ENCODE measurements at places on chromosomes 2 and 18.

DNA sequence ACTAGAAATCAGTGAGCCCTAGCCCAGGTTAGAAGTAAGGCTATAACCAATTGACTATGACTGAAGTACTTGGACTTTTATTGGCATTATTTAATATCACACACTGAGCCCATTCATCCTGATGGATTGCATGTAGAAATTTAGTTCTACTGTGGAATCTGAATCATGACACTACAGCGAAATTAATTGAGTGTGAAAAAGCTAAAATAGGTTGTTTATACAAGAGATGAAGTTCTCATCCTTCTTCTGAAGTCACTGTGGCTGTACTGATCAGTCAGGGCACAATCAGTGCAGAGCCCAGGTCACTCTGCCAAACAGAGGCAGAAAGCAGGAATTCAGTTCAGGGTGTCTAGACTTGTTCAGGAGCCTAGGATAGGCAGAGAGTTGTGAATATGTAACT lies 158.9 kb downstream of the BABAM2 start:
- no peak for DNase-seq

DNA sequence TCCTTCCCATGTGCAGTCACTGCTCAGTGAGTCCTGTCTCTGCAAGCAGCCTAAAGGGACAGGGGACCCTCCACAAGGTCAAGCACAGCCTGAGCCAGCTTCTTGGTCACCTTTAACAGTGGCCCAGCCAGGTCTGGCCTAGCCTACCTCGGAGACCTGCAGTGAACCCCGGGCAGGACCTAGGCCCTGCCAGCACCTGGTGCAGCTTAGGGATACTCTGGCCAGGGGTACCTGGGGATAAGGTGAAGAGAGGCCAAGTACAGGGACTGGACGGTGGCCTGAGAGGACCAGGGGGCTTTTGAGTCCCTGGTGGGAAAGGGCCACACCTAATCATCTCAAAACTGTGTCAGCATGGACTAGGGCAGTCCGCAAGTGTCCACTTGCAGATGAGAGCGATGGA lies 67.8 kb downstream of the EMX1 start:
- DNase-seq, result no peak

- DNase-seq, result no peak
Observed at GRCh38 chr2:102439065-102439695, 16.2 kb downstream of the IL18RAP start.

GRCh38 chr2:213696442-213696841 lies 412.2 kb downstream of the SPAG16 start:
- DNase-seq, result no peak

DNA sequence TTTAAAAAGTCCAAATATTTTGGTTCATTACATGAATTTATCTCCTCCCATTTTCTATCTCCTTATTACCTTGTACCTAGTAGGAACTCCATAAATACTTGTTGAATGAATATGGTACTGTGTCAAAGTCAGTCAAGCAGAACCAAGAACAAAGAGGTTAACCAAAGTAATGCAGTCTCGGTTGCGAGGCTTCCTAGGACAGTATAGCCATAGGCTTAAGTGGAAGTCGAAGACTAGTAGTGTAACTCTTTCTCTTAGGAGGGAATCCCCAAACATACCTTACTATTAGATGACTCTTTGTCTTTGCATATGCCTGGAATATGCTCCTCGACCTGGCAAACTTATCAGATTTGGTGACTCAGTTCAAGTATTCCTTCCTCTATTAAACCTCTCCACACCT lies 4.8 kb downstream of the LIPT1 start:
- no peak for DNase-seq

- no peak for DNase-seq
Observed at GRCh38 chr2:40516604-40517003, 64.7 kb upstream of the SLC8A1 start.

DNA sequence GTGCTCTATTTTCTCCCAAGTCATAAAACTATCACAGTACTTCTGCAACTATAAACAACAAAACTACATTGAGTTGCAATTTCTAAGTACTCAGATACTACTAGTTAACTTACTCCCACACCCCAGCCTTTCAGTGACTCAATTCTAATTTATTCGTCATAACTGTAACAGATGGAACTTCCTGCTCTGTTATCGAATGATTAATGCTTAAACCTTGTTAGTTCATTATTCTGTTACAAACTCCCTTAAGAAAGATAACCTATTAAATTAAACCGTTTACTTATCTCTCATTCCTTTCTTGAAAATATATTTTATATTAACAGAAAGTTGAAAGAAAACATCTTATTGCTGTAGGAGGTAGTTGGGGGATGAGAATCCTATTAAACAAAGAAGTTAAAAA lies 17.0 kb downstream of the TNFAIP6 start:
- no peak for DNase-seq

GRCh38 chr2:60735496-60736250 lies 20.4 kb upstream of the PAPOLG start:
- DNase-seq, result peak; percentile 24

DNA sequence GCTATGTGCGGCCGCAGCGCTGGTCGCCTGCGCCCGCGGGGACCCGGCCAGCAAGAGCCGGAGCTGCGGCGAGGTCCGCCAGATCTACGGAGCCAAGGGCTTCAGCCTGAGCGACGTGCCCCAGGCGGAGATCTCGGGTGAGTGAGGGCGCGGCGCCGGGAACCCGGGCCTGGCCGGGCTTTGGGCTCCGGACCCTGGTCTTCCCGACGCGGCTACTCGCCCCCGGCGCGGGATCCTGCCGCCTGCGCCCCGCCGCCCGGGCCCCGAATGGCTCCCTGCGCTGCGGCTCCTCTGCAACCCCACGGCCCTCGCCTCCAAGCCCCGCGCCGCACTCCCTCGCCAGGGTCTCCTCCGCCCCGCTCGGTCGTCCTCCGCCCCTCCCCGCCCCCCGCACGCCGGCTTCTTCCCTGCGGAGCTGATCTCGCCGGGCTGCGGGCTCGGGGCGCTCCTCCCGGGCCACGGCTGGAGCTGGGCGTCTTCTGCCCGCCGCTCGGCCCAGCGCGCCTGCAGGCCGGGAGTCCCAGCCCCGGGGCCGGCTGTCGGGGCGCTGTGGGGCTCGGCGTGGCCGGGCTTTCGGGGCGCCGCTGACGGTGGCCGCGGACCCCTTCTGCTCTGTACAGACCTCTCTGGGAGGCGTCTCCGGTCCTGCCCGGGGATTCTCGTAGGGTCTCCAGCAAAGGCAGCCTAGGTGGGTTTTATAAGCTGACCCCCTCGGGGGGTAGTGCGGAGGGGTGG lies 652 bp downstream of the GPC1 start:
- DNase-seq, result no peak

DNA sequence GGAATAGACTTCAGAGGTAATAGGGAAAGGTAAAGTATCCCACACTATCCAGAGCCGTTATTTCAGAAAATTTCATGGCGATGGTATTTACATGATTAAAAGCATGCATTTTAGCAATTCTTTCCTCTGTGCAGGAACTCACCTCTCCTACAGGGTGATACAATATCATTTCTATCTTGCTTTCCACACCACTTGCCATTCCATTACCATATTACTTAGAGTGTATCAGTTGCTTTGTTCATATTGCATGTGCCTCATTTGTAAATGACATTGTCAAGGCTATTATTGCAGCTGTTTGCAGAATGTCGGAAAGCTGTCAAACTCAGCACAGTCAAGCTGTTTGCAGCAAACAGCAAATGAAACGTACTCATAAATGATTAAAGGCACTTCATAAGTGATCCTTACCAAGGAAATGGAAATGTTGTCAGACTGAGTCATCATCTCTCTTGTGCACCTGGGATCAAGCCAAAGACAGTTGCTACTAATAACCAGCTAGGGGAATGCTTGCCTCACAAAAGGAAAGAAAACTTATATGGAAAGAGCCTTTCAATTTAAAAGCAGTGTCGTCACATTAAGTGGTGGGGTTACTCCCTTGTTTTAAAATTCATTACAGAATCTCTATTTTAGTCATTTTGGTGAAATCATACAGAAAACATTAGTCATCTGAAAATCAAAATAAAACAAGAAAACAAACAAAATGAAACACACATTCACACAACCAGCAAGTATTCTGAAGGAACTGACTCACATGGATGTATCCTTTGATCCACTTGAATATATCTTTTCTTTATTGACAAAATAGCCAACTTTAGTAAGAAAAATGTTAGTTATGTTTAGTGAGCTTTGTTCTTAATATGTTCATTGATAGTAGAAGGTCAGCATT lies 1064.1 kb upstream of the CNTNAP5 start:
- DNase-seq, result no peak

- no peak for DNase-seq
Observed at GRCh38 chr2:155830351-155830750, 502.2 kb downstream of the NR4A2 start.

DNA sequence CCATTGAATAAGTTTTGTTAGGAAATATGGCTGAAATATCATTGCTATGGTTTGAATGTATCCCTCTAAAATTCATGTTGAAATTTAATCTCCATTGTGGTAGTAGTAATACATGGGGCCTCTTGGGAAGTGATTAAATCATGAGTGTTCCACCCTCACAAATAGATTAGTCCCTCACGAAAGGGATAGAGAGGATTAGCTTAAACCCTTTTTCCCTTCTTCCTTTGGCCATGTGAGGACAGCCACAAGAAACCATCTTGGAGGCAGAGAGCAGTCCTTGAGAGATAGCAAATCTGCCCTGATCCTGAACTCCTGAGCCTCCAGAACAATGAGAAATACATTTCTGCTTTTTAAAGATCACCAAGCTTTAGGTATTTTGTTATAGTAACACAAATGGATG lies 274.2 kb downstream of the CDH19 start:
- DNase-seq, result no peak

DNA sequence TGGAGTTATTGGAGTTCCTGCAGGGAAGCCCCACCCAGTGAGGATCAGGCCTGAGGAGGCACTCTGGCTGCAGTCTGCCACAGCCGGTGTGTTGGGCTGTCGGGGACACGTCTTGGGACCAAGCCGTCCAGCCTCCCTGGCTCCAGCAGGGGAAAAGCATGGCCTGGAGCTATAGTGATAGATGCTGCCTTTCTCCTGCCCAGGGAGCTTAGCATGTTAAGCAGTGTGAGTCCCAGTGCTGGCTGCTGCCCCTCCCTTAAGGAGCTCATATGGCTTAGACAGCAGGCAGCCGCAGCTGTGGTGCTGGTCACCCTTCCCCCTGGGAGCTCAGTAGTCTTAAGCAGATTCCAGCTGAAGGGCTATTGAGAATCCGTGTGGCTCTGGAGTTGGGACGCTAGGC lies 78.9 kb downstream of the CERS6 start:
- DNase-seq, result no peak

- DNase-seq, result peak; percentile 76
Observed at GRCh38 chr2:110858135-110858725, 125.9 kb downstream of the ACOXL start.

- no peak for DNase-seq
Observed at GRCh38 chr2:102592601-102593000, 26.8 kb upstream of the SLC9A2 start.

- no peak for DNase-seq
Observed at GRCh38 chr18:36365836-36366775, 68.6 kb downstream of the FHOD3 start.

DNA sequence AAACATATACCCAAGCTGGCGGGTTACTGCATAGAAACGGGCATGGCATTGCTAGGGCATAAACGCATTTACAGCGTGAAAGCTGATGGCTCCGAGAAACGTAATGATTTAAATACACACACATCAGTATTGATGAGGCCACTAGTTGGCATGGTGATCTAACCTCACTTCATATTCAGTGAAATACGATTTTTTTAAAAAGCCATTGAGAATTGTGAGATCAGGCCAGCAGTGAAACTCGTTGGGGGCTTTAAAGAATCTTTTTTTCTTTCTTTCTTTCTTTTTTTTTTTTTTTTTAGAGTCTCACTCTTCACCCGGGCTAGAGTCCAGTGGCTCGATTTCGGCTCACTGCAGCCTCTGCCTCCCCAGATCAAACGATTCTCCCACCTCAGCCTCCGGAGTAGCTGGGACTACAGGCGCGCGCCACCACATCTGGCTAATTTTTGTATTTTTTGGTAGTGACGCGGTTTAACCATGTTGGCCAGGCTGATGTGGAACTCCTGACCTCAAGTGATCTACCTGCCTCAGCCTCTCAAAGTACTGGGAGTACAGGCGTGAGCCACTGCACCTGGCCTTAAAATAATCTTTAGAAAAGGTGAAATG lies 2.4 kb upstream of the SMAD7 start:
- peak; percentile 71 for DNase-seq

DNA sequence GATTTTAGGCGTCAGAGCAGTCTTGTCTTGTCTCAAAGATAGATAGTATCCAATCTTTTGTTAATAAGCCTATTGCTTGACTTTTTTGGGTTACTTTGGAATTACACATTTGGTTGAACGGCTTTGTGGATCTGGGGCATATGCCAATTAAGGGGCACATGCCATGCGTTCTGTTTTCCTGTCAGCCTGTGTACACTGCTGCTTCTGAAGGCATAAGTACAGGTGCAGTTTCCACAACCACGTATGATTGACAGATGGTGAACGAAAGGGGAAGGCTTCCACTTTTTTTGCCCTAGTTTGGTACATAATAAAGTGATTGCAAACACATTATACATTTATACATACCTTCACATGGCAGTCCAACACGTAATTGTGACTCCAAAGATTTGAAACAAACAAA lies 102.3 kb downstream of the RAPH1 start:
- no peak for DNase-seq

DNA sequence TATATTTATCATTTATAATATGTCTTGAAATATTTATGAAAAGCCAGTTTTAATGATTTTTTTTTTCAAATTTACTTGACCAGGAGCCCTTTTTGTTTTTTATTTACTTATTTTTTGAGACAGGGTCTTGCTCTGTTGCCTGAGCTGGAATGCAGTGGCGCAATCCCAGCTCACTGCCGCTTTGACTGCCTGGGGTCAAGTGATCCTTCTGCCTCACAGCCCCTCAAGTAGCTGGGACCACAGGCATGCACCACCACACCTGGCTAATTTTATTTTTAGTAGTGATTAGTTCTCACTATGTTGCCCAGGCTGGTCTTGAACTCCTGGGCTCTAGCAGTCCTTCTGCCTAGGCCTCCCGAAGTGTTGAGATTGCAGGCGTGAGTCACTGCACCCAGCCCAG lies 5.7 kb downstream of the EPB41L5 start:
- DNase-seq, result no peak

- no peak for DNase-seq
Observed at GRCh38 chr2:216590780-216591179, 42.4 kb upstream of the IGFBP2 start.

DNA sequence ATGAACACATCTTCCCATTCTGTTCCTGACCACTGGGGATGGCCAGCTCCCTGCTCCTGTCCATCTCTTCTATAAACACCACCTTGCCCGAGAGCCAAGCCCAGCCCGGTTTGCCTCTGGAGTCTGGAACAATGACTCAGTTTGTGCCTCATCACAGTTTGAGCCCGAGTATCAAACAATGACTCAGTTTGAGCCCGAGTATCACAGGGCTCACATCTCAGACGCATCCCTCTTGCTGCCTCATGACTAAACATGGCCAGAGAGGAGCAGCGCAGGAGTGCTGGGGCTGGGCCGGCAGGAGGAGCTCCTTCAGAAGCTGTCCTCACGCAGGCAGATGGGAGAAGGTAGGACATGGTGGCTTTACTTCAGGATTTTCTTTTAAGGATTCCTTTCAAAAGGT lies 68.7 kb downstream of the PXDN start:
- no peak for DNase-seq

DNA sequence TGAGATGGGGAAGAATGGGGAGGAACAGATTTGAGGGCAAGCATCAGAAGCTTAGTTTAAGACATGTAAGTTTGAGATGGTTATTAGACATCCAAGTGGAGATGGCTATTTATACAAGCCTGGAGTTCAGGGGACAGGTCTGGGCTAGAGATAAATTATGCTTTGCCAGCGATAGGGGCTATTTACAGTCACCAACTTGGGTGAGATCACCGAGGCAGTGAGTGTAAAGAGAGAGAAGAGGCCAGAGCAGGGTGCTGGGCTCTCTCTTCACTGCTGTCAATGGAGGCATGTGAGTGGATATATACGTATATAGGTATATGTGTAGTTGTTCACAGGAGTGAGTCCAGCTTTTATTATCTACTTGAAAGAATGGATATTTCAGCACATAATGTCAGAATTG lies 81.0 kb downstream of the QPCT start:
- no peak for DNase-seq
